Activated CD8-positive, alpha-beta T cell treated with anti-CD3 and anti-CD28 coated beads for 36 hours (primary cell): ENCODE measurements at places on chromosomes 4 and X. TPM values are rescaled to one million over a fixed set of nuclear protein-coding genes. Genes with fewer than 3 reads are reported as not detected.
A peak's percentile ranks its signal among the peaks of the same experiment; 100 is the strongest.

The CYLC1 gene
- not detected for total RNA-seq

The KLHL13 gene
- 2.2 TPM for total RNA-seq

The LRIT3 gene
- total RNA-seq = 0.16 TPM

GRCh38 chr4:159206427-159206871 is 103.6 kb downstream of the RAPGEF2 start:
- DNase-seq = peak; percentile 71

DNA sequence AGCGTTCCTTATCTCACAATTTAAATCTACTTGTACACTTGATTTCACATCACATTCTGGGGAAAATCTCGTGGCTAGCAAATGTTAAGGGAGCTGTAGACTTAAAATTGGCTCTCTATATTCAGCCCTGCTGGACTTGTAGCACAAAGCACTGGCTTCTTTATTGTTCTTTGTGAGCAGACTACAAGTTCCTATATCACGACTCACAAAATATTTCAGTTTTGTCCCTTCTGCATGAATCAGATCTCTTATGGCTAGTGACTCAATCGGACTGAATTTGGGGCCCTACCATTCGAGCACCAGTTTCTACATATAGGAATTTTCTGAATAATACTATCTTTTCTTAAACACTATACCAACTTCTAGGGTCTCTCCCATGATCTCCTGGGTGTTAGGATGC is 390.1 kb downstream of the ADAM29 start:
- no peak for DNase-seq

GRCh38 chrX:119181491-119181890 is 53.9 kb upstream of the KIAA1210 start:
- no peak for DNase-seq

DNA sequence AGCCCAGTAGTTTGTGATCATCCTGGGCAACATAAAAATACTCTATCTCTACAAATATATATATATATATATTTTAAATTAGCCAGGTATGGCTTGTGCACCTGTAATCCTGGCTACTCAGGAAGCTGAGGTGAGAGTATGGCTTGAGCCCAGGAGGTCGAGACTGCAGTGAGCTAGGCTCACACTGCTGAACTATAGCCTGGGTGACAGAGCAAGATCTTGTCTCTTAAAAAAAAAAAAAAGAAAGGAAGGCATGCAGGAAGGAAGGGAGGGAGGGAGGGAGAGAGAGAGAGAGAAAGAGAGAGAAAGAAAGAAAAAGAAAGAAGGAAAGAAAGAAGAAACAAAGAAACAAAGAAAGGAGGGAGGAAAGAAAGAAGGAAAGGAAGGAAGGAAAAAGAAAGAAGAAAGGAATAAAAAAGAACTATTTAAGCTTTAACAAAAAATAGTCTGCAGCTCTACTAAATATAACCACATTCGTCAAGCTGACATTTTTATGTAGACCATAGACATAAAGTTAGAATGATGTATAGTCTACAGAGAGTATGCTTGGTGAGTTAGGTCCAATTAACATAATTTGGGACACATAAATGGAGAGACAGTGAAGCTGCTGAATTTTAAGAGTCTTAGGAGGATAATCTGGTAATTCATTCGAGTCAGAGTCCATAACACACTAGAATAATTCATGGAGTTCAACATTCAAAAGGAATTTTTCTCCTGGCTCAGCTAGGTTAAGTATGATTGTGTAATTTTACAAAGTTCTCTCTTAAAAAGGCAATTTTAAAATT is 111.9 kb downstream of the GLRA3 start:
- DNase-seq = no peak

GRCh38 chrX:6019076-6019475 is 209.6 kb downstream of the NLGN4X start:
- no peak for DNase-seq

DNA sequence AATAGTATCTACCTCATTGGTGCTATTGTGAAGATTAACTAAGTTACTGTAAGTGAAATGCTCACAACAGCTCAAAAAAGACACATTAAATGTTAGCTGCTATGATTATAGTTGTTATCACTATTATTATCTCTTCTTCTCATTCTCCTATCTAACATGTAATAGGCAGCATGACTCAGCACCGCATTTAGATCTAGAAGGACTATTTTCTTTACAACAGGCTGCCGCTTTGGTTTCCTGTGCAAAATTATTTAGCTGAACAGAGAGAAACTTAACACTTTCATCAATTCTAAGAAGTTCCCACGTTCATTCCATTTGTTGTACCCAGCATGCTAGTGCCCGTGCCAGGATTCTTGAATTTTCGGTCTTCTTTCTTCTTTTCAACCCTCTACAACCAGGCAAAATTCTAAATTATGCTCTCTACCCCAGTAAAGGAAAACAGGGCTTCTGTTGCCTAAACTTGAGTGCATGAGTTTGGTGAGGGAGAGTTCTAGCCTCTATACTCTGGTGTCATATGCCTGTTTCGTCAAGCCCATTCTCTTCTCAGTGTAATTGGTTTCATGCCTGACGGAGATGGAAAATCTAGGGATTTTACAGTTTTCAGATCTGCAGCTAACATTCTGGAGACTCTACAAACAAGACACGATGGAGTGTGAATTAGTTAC is 378.9 kb downstream of the PPP1R2C start:
- peak; percentile 4 for DNase-seq

- no peak for DNase-seq
Observed at GRCh38 chrX:115573185-115573584, 12.2 kb downstream of the PLS3 start.

DNA sequence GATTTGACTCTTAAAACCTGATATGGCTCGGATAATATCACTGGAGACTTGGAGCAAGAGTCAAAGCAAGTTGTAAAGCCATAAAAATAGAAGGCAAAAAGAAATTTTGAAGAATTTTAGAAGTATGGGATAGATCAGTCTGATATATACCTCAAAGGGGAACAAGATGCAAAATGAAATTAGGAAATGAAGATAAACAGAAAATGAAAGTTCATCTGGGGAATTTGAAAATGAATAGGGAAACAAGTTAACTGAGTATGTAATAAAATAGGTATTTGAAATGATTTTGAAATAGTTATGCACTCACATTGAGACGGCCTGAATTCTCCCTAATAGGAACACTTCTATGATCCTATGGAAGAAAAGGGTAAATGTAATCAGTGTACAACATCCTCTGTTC is 5.7 kb downstream of the CYP2U1 start:
- no peak for DNase-seq

DNA sequence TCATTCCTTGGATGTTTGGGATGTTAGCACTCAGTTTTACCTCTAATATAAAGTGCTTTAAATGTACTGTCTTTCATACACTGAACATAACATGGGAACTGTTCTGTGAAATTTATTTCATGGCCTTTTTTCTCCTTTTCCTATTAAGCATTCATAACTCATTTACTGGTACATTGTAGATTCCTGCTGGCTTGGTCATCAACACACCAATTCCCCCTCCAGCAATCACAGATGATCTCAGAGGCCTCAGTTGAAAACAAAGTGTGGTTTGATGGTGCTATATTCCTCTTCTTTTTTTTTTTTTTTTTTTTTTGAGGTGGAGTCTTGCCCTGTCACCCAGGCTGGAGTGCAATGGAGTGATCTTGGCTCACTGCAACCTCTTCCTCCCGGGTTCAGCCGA is 61.9 kb upstream of the FAM47B start:
- DNase-seq = no peak

DNA sequence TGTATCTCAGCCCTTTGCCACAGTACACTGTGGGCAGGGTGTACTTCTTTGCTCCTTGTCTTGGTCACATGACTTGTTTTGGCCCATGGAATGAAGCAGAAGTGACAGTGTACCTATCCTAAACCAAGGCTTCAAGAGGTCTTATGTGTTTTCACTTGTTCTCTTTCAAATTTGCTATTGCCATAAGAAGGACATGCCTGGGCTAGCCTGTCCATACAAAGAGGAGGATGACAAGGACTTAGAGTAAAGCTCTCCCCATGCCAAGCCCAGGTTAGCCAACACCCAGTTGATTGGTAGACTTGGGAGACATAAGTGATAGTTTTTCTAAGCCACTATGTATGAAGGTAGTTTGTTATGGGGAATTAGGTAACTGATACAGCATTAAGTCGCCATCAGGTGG is 141.1 kb upstream of the MID1 start:
- no peak for DNase-seq

DNA sequence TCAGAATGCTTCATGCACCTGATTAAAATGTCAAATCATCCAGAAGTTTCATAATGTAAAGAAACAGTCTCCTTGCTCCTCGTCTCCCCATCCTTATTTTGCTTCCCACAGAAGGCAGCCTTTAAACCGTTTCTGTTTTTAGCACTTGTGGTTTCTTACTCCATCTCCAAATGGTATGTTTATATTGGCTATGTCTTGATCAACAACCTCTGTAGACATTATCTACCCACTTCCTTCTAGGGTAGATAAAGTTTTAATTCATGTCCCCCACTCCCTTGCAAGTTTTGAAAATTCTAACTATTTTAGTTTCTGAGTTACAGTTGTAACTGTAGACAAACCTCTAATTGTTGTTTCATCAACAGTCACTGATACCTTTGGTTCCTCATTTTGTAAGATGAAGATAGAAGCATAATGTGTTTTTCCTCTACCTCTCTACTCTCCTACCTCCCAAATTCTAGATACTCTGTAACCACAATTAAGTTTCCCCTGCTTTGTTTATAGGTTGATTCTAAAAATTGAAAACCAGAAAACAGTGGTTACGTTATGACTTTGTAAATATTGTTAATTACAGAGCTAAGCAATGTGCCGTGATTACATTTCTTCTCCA is 291.7 kb upstream of the GATB start:
- DNase-seq = no peak

DNA sequence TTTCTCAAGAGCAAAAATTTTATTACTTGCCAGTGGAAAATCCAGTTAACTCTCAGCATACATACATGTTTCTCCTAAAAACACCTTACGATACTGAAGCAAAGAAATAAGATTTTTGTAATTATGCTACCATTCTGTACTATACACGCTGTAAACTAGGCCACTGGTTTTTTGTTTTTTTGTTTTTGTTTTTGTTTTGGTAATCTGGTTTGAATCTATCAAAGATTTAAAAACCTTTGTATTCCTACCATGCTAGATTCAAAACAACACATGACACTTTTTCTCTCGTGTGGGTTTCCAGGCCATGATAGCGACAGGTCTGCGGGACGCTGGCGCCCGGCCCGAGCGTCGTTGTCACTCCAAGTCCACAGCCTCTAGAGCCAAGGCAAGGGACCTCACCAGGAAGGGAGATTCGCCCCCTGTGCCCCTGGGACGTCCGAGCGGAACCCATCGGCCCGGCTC is 723 bp downstream of the TMEM192 start:
- no peak for DNase-seq

DNA sequence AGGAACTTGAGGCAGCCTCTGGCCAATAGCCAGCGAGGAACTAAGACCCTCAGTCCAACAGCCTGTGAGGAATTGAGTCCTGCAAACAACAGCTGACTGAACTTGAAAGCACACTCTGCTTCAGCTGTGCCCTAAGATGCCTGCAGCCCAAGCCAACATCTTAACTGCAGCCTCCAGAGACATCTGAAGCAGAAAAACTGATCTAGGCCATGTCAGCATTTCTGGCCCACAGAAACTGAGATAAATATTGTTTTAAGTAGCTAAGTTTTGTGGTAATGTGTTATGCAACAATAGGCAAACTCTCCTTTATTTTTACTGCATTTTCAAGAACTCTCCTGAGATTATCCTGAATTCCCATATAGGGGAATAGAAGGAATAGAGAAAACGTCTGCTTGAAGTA is 24.4 kb upstream of the PIGA start:
- no peak for DNase-seq

DNA sequence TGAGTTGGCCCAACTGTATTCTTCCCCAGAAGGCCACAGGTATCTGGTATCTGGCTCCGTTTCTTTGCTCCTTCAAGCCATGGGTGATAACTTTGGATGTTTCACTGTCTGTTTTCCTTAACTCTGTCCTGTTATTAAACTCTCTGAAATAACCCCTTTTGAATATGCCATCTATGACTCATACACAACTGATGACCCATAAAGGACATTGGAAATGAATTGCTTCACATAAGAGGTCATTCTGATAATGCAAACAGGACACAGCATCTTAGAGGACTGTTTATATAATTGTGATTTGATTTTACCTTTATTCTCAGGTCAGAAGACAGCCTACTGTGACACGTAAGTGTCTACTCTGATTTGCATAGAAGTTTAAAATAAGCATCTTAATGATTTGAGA is 227.7 kb downstream of the VEGFC start:
- no peak for DNase-seq

- DNase-seq = no peak
Observed at GRCh38 chr4:186400676-186401075, 134.7 kb downstream of the F11 start.

- DNase-seq = no peak
Observed at GRCh38 chrX:112636951-112637581, 42.7 kb downstream of the LHFPL1 start.
